Activated CD4-positive, alpha-beta T cell treated with anti-CD3 and anti-CD28 coated beads for 48 hours (primary cell): ENCODE measurements at places on chromosomes 13 and 19.
A peak's percentile ranks its signal among the peaks of the same experiment; 100 is the strongest.

DNA sequence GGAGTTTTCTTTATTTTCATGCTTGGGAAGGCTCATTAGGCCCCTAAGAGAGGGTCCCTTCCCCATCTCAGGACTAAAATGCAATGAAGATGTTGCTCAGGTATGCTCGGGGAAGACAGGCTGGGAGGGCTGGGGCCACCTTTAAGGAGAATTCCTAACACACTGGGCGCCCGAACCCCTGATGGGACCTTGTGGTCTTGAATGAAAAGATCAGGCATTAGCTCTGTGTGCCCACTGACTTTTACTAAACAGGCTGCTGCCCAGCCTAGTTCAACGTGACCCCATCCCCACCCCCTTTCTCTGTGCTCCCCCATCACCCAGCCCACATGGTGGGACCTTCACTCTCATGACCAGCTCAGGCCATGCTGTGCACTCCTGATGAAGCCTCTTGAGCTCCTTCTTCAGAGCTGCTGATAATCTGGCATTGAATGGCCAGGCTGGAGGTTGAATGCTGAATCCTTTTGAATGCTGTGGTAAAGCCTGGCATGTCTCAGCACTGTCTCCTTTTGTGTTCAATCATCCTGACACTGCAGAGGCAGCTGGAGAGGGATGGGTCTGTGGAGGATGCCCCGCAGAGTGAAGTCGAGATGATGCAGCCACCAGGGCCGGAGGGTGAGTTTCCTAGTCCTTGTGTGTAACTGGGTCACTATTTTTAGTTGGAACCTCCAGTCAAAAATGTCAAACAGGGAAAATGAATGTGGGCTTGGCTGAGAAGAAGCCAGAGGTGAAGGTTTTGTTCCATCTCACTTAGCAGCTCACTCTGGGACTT is 209.1 kb downstream of the UQCRFS1 start:
- DNase-seq: no peak

DNA sequence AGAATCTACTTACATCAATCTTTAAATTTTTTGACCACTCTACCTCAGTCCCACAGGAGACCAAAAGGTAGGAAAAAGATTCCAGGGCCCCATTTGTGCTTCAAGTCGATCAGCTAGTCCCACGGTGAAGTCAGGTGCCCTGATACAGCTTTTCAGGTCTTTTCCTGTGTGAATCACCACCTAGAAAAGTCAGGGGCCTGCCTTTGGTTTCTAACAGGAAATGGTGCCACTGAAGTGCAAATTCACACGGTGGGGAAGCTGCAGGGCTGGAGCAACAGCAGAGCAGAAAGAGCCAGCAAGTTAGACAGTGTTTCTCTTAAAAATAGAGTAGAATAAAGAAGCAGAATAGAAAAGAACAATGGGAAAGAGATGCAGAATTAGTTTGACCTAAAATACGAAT is 107.5 kb downstream of the KLF12 start:
- DNase-seq: peak; percentile 73

GRCh38 chr13:106095919-106096318 is 439.5 kb downstream of the EFNB2 start:
- no peak for DNase-seq

DNA sequence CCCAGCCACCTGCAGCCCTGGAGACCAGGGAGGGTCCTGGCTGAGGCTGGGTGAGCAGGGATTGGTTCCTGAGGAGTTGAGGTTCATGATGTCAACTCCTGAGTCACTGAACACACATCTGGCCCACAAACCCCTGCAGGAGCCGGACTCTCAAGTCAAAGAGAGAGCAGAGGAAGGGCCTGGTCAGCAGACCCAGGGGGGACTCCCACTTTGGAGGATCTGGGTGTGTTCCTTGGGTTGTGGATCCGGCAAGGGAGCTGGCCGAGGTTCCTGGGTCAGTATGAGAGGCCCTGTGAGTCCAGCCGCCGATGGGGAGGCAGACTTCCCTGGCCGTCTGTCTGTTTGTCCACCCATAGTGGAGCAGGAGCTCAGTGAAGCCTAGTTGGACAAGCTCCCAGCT is 4.0 kb downstream of the SLC7A10 start:
- DNase-seq: no peak

GRCh38 chr13:24162604-24163003 is 2.1 kb downstream of the SPATA13 start:
- DNase-seq: no peak

DNA sequence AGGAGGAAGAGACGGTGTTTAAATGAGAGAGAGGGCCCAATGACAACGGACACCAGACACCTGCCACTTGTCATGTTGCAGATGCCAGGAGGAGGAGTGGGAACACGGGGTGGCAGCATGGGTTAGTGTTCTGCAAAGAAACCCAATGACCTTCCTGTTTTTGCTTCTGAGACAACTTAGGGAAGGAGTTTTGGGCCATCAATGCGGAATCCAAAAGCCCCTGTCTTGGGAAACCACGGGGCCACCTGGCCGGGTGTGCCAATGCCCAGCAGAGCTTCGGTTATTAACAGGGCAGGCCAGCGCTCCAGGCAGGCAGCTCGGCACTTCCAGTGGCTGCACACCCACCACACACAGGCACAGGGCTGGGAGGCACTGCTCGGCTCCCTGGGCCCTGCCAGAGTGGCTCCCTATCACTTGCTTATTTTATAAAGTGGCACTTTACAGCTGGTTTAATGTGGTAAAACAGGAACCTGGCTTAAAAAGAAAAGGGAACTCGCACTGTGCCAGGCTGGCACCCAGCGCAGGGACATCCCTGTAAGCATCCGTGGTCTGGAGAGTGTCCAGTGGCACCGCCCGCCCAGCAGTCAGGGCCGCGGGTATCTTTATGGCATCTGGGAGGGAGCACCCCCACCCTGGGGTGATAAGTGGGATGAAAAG is 19.1 kb downstream of the ELL start:
- DNase-seq: no peak

DNA sequence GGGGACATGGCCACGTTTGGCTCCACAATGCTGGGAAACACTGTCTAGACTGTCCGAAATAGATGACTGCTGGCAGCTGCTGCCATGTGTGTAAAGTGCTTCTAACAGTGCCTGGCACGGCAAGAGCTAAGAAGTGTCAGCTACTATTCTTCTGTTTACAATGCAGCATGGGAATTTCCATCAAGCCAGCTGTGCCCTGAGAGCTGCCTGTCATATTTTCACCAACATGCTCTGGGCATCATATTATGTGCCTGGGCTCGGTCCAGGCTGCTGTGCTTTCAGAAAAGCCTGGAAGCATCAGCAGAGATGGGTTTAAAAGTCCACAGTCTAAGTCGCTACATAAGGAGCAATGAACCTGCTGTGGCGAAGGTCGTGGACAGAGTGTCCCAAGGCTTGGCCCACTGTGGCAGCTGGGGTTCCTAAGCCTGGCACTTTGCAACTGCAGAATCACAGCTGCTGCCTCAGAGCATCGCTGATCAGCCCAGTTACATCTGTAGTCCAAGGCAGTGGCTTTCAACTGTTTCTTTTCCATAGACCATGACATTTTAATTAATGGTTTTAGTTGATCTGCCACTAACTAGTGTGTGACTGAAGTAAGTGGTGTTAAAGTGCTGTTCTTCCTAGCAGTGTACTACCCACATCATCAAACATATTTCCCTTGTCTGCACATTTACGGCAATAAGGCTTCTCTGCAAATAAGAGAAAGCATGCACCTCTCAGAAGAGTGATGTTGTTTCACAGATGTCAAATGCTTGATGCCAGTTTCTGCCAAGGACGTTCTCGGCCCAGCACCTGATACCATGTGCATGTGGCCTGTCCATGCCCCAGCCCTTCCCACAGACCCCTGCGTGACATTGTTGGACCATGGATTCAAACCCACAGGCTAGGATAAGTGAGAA is 95.7 kb upstream of the C1QTNF9B start:
- DNase-seq: no peak

DNA sequence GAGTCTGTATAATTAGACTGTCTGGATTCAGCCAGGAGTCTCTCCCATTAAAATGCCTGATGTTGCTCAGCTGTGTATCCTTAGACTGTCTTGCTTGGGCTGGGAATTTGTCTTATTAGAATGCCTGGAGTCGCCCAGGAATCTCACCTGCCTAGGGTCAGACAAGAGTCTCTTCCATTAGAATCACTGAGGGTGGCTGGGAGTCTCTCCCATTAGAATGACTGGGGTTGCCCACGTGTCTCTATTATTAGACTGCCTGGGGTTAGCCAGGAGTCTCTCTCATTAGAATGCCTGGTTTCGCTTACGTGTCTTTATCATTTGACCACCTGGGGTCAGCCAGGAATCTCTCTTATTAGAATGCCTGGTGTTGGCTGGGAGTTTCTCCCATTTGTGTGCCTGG is 1450.0 kb downstream of the UQCRFS1 start:
- DNase-seq: no peak

- DNase-seq: no peak
Observed at GRCh38 chr19:58330458-58330857, 3.7 kb downstream of the ZSCAN22 start.

GRCh38 chr19:13989487-13989886 is 16.6 kb downstream of the RFX1 start:
- no peak for DNase-seq

DNA sequence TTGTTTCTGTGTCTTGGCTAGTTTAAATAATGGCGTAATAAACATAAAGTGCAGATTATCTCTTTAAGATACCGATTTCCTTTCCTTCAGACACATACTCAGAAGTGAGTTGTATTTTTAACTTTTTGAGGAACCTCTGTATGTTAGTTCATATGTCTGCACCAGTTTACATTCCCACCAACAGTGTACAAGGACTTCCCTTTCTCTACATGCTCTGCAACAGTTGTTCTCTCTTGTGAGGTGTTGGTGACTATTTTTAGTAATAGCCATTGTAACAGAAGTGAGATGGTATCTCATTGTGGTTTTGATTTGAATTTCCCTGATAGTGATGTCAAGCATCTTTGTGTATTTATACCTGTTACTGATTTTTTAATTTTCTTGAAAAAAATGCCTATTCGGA is 418.6 kb downstream of the UQCRFS1 start:
- no peak for DNase-seq

GRCh38 chr19:45881082-45881908 is 4.6 kb downstream of the IRF2BP1 start:
- DNase-seq: no peak

GRCh38 chr19:57687363-57688010 is 5.7 kb downstream of the ZNF551 start:
- DNase-seq: no peak

DNA sequence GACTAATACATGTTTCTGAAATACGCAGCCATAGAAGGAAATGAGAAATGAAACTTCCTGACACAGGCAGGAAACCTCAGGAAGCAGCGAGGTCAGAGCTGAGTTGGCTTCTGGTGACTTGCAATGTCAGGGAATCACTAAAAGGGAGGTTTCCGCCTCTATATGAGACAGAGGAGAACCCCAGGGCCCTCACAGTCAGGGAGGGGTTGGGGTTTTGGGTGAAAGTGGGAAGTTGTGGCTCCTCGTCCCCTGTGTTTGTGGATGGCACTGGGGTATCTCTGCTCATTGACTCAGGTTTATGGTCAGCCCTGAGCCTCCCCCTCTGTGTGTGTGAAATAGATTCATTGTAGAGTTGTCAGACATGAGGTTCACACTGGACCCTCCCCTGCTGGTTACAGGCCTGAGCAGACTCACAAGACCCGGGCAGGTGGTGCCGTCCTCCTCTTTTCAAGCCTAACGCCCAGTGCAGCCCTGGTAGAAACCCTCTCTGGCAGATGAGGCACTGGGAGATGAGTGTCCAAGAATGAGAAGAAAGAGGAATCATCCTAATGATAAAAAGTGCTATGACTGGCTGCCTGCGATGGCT is 5.5 kb upstream of the LILRA6 start:
- DNase-seq: peak; percentile 61

DNA sequence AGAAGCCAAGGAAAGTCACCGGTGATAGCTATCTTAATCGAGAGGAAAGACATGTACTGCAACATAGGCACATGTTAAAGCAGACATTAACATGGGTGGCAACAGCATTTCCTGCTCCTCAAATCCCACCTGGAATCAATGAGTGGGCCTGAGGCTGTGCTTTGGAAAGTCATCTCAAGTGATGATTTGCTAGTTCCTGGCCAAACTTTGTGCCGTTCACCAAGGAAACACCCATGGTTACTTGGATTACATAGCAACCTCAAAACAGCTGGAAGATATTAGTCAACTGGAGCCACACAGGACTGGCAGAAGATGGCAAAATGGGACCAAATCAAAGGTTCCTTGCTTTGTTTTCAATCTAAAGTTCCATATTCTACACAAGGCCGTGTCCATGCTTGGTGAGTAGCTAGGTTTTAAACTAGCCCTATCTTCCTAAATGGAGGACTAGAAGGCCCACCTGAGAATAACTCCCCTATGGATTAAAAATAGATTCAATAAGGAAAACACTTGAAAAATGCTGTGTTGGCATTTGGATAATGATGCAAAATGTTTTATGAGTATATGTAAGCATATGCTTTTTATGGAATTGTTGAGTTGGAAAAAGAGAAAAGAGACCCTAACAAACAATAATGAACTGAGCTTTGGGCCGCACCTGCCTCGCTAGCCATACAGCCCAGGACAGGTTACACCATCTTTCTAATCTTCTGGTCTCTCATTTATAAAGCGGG is 144.5 kb downstream of the RGCC start:
- DNase-seq: no peak

DNA sequence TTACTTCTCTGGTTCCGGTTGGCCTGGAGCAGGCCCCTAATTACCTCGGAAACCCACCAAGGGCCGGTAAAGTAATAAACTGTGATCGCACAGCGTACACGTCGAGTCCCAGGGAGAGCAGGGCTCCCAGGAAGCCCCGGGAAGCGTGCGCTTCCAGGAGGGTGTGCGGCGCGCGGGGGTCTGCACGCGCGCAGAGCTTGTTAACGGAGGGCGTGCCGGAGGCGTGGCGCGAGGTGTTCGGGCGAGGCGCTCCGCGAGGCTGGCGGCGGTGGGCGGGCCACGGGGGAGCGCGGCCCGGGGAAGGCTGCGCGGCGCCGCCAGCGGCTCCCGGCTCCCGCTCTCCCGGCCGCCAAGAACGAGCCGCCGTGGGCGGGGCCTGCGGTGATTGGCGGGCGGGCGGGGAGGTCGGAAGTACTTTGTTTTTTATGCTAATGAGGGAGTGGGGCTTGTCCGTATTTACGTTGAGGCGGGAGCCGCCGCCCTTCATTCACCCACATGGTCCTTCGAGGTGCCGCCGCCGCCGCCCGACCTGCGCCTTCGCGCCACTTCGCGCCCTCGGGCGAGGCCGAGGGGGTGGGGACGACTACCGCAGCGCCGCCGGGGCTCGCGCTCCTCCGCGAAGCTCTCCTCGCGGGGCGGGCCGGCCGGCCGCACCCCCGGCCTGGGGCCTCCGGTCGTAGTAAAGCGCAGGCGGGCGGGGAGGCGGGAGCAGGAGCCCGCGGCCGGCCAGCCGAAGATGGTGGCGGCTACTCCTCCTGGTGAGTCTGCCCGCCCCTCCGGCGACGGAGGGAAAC is at the start of gene MIR17HG:
Gene MIR17HG (plus strand): TSS at position 486 of the 794 bp plus-strand sequence.
- DNase-seq: peak; percentile 93

DNA sequence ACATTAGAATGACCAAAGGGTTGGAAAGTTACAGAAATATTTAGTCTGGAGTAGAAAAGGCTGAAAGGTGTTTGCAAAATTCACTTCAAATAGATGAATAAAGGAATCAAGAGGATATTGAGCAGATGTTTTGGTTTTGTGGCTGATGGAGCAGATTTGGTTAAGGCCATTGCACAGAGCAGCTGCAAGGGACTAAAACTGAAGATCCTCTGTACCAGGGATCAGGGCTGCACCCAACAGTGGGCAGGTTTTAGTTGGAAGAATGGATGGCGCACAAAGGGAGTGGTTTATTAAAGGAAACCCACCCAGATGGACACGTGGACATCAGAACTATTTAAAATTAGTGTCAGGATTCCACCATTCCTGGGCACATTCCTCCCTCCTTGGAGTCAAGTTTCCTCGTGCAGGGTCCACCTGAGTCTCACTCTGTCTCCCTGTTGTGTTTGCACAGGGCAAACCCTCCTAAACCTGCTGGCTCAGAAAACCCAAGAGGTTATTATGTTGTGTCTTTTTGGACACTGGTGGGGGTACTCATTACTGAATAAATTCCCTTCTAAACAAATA is 9.2 kb upstream of the UBAC2 start:
- no peak for DNase-seq
